ENCODE measurements at places on chromosomes 11 and 22.

- DNase-seq, result no peak
Observed at GRCh38 chr11:57873196-57873911, 111.8 kb downstream of the CTNND1 start.

GRCh38 chr11:44661311-44661717, 65.4 kb upstream of the TSPAN18 start:
- DNase-seq, result no peak

- DNase-seq, result no peak
Observed at GRCh38 chr11:130062026-130062425, 7.7 kb upstream of the APLP2 start.

DNA sequence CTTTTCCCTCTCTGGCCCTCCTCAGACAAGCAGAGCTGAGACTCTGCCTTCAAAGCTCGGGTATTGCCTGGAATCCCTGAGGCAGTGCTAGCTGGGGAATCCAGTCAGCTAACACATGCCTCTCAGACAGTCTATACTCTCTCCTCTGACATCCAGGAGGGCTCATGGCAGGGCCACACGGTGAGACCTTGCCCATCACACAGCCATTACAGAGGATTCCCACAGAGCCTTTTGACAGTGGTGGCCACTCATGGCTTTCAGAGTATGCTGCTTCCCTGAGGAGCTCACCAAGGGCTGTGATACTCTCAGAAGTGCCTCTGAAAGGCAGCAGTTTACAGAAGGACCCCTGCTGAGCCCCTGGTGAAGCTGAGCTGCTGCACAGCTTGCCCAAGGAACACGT, 165.3 kb downstream of the RRAS2 start:
- DNase-seq, result no peak

GRCh38 chr11:77506857-77507256, 33.0 kb upstream of the PAK1 start:
- no peak for DNase-seq

DNA sequence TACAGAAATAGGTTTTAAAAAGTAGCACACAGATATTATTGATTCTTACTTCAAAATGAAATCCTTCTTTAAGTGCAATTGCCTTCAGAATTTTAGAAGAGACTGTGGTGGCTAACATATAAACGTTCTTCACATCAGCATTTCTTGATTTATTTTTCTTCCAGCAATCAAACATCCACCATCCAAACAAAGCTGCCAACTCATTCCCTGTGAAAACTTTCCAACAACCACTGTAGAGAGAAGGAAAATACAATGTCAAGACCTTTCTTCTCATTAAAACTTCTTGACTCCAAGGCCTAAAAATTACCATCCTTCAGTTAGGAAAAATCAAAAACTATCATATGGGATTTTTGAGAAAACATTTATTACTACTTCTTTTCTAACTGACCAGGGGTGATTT, 34.0 kb upstream of the P4HA3 start:
- no peak for DNase-seq

DNA sequence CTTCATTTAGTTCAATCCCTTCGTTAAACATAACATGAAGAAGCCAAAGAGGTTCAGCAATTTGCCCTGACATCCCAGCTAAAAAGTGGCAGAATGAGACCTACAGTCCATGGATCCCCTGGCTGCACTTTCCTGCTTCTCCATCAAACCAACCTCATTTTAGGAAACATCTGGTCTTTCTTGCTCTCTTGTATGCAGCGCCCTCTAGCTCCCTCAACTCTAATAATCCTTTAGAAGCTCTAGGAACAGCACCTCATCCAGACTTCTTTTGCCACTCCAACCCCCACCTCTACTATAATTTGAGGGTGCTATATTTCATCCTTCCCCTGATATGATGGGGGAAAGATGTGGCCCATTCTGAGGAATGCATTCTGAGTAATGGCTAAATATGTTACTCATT, 7.4 kb downstream of the CNTF start:
- DNase-seq, result peak; percentile 29

Data from AG09309 (cell line).